T-helper 1 cell (primary cell): ENCODE measurements at places on chromosomes 12 and 14.

DNA sequence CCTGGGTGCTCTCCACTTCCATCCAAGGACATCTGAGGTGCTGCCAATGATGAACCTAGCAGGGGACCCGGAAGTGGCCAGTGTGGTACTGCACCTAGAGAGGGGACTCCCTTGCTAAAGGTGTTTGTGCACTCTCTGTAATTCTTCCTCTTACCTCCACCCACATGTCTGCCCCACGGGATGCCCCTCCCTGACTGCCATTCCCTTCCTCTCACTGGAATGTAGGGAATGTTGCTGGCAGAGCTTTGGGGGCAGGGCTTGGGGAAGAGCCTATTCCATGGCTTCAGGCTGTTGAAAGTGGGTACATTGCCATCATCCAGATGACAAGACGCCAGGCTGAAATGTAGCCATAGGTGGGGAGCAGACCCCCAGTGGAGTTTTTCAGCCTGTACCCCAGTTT lies 153.2 kb downstream of the SMOC1 start:
- no peak for DNase-seq

DNA sequence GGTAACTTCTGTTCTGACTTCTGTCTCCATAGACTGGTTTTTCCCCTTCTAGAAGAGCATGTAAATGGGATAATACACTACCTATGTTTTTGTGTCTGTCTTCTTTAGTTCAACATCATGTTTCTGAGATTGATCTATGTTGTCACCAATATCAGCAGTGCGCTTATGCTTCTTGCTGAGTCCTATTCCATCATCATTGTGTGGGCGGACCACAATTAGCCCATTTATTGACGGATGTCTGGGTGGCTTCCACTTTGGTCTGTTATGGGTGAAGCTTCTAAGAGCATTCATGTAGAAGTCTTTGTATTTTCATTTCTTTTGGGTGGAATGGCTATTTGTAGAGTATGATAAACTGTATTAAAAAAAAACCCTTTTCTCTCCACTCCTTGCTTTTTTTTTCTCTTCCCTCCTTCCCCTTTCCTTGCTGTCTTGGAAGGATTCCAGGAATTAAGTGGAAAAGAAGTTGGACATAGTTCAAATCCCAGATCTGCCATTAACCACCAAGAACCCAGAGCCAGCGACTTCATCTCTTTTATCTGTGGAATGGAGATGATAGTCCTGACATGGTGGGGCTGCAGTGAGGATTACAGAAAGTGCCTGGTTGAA lies 7.0 kb upstream of the SERPINA1 start:
- no peak for DNase-seq

DNA sequence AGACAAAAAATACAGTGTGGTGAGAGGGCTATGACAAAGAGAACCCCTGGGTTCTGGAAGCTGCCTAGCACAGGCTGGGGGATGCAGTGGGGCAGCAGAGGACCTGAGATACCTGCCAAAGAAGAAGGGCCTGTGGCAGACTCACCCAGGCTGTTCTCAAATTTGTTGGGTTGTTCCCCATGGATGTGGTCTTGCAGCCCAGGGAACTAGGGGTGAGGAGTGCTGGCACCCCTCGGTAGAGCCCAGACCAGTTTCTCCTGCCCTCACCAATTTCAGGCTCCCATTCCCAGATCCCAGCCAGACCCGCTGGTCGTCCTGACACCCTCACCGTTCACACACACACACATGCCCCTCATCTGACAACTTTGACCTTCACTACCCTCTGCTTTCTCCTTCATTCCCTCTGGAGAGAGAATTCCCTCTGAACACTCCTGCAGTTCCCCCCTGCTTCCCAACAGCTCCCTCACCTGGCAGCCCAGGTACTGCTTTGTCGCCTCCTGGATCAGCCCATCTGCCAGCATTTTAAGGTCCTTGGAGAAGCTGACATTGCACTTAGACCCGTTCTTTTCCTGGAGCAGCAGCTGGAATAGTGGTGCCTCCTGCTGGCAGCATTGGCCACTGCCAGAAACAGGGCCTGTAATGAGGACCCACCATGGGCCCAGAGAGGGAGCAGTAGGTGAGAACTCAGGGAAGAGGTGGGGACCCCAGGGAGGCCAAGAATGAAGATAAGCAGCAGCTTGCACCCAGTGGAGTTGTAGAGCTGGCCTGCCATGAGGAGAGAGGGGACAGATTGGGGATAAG lies 5.9 kb upstream of the GDF11 start:
- DNase-seq, result no peak

- no peak for DNase-seq
Measured at GRCh38 chr14:89196545-89196944, 220.5 kb downstream of the FOXN3 start.

DNA sequence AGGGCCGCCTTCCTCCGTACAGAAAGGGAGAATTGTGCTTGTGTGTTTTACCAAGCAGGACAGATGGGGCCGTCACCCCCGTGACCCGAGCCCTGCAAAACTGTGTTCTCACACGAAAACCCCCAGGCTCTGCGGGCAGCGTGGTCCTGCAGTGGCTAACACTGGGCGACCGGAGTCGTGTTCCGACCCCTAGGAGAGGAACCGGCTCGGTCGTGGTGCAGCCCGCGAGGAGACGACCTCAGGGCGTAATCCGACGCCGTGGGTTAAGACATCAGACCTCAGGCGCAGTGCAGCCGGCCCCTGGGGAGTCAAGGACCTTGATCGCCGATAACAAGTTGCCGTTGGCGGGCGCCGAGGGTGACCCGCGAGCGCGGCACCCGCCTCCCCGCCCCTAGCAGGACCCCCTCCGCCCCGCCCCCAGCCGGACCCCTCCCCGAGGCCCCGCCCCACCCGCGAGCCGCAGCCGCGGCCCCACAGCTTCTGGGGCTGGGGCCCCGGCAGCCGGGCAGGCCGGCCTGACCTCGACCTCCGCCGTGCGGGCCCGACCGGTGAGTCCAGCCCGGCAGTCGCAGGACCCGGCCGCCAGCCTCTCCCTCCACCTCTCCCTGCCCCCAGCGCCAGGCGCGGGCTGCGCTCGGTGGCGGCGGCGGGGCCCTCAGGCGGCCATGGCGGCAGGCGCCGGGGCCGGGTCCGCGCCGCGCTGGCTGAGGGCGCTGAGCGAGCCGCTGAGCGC lies at the start of gene CHPT1:
Gene CHPT1 (plus strand): TSS at position 444 of the 733 bp plus-strand sequence. CDS start 222 bp downstream, at position 666.
- DNase-seq, result peak; percentile 37

DNA sequence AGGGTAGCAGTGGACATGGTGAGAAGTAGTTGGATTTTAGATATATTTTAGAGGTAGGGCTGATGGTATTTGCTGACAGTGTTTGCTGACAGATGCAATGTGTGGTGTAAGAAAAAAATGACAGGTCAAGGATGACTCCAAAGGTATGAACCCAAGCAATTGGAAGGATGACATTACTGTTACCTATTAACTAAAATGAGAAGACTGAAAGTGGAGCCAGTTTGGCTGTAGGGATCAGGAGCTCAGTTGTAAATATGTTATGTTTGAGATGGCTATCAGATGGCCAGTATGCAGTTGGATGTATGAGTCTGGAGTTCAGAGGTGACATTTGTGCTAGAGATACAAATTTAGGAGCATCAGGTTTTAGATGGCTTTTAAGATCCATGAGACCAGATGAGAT lies 17.4 kb upstream of the SERPINA6 start:
- DNase-seq, result no peak

DNA sequence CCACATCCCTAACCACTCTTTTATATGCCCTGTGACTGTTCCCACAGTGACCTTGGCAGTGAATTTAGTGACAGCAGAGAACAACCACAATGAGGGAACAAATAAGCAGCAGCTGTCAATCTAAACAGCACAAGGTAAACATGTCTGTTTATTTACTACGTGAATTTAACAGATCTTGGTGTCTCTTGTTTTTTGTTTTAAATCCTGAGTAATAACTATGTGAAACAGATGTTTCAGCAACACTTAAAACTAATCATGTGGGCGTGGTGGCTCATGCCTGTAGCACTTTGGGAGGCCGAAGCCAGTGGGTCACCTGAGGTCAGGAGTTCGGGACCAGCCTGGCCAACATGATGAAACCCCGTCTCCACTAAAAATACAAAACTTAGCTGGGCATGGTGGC lies 17.0 kb upstream of the CFAP54 start:
- no peak for DNase-seq

DNA sequence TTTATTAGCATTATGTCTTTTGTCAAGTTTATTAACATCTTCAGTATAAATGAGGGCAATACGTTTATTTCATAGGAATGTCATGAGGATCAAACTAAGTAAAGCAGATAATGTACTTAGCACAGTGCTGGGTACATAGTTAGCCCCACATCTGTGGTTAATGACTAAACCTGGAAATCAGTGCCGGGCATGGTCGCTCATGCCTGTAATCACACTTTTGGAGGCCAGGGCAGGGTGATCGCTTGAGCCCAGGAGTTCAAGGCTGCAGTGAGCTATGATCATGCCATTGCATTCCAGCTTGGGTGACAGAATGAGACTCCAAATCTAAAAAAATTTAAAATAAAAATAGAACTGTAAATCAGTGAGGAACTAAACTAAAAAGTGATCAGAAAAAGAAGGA lies 44.8 kb upstream of the GUCY2C start:
- no peak for DNase-seq

GRCh38 chr12:106114447-106115068 lies 24.2 kb downstream of the NUAK1 start:
- DNase-seq, result no peak

GRCh38 chr12:69653703-69654102 lies 43.0 kb upstream of the LRRC10 start:
- no peak for DNase-seq

GRCh38 chr14:100709289-100710284 lies 17.1 kb upstream of the DLK1 start:
- no peak for DNase-seq

DNA sequence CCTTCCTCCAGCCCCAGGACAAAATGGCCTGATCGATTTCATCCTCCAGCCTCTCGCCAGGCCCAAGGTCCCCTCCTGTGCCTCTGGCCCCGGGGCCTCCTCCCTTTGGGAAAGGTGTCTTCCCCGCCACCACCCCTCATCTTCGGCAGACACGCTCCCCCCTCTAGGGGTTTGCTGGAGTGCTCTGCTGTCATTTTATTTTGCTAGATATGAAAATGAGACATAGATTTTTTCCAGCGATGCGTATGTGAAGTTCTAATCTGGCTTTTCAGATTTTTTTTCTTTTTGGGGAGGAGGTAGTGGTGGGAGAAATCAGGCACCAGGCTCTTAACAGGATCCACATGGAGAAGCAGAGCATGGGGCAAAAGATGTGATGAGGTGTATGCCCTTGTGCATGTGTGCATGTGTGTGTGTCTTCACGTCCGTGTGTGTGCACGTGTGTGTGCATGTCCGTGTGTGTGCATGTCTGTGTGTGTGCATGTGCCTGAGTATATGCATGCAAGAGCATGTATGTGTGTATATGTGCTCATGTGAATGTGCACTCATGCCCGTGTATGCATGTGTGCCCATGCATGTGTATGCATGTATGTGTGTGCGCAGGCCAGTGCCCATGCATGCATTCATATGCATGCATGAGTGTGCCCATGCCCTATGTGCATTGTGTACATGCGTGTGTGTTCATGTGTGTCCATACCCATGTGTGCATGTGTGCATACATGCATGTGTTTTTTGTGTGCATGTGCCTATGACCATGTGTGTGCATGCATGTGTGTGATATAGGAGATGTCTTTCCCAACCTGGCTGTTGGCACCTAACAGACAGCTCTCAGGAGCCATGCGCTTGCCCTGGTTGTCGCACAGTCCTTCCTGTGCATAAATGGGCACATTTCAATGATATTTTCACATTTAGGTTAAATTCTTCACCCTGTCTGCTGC lies 203.0 kb downstream of the RBM19 start:
- DNase-seq, result no peak

DNA sequence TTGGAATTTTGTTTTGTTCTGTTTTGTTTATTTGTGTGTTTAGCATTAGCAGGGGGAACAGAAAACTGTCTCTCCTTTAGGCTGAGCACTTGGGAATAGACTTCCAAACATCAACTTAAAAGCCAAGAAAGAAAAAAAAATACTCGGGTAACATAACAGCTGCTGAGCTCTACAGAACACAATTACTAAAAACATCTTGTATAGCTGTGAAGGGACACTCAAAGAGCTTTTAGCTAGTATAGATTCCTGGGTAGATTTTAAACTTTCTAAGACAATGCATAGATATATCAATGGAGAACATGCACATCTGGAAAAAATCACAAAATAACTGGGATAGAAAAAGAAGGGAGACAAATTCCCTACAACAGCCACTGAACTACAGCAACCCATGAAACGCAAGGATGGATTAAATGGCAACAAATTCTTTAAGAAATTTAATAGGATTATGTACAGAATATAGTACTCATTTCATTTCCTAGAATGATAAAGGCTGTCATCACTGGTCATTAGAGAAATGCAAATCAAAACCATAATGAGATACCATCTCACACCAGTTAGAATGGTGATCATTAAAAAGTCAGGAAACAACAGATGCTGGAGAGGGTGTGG lies 174.3 kb upstream of the KRR1 start:
- DNase-seq, result no peak

- no peak for DNase-seq
Measured at GRCh38 chr12:5453466-5453865, 21.6 kb downstream of the NTF3 start.

- no peak for DNase-seq
Measured at GRCh38 chr14:23532658-23533057, 18.9 kb downstream of the ZFHX2 start.

DNA sequence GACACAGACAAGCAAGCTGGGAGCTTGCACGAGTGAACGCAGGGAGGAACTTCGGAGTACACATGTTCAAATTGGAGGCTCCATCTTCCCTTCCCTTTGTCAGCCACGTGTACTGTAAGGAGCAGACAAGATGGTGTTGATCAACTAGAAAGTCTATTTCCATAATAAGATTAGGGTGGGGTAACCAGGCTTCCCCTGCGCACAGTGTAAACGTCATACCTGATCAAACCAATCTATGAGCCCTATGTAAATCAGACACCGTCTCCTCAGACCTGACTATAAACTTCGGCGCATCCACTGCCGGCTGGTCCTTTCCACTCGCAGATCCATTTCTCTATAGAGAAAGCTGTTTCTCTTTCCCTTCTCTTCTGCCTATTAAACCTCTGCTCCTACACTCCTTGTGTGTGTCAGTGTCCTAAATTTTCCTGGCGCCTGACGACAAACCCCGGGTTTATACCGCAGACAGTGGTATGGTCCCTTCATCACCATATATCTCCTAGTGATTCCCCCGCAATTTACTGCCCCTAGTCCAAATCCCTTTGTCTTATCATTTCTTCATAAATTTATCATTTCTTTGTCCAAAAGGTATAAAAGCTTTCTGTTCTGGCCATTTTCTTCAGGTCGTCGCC lies 7.5 kb upstream of the ETFBKMT start:
- no peak for DNase-seq
